ENCODE measurements at places on chromosomes 2 and 18.
A peak's percentile ranks its signal among the peaks of the same experiment; 100 is the strongest.

- DNase-seq, result no peak
These were observed 826.2 kb upstream of the DDX18 start for GRCh38 chr2:116988303-116988702.

DNA sequence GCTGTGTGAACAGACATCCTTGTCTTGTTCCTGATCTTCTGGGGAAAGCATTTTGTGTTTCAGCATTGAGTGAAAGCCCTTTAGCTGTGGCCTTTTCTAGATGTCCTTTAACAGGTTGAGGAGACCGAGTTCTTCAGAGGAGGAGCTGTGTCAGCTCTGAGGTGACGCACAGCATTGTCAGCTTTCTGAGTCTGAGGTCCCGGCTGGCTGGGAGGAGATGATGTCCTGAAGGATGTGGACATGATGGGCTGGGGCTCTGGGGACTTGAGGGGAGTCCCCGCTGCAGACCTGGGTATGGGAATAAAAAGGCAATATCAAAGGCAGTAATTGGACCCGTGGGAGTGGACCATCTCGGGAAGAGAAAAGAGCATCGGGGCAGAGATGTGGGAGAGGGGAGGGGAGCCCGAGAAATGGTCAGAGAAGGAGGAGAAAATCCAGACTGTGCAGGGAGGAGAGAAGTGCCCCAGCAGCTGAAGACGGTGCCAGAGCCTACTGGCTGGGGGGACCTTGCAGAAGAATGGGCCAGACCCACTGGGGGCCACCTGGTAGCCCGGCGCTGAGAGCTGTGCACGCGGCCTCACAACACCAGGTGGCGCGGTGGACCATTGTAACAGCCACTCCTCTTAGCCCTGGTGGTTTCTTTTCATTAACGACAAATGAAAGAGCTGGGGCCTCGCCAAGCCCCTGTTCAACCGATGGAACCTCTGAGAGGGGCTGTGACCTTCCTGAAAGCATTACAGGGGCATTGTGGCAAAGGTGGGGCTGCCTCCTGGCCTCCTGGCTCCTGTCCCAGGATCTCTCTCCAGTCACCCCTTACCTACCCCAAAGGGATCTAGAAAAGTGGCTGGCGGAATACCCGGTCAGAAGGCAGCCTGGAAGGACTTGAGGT lies 61.6 kb downstream of the ST3GAL5 start:
- DNase-seq, result peak; percentile 54

DNA sequence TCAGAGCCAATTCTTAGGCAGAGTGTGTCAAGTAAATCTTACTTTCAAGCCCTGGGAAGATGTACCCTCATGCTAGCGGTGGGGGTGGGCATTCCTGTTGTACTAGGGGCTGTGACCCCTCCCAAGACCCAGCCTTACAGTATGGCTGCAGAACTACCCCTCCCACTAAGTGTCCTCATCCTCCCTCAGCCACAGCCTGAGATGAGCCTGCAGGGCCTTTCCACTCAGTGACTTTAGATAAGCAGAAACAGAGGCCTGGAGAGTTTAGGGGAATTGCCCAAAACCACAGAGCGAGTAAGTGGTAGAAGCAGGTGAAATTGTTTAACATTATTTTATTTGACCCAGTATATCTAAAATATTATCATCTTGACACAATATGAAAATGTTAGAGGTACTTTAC lies 36.6 kb downstream of the TTC32 start:
- no peak for DNase-seq

GRCh38 chr18:49613141-49613640 lies 51.3 kb downstream of the LIPG start:
- DNase-seq, result no peak

DNA sequence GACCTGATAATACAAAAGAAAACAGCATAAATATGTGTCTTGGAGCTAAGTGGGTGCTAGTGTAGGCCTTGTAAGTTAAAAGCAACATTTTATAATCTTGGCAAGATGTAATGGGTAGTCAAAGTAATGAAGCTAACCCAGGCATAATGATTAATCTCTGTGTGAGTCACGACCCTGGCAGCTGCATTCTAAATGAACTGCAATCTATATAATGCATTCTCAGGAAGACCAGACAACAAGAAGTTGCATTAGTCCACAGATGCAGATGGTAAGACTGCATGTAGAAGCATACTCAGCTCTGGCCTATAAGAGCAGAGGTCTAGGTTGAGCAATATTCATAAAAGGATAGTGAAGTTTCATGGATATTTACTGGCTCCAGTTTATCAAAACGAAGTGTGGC lies 85.6 kb upstream of the ETAA1 start:
- DNase-seq, result no peak

DNA sequence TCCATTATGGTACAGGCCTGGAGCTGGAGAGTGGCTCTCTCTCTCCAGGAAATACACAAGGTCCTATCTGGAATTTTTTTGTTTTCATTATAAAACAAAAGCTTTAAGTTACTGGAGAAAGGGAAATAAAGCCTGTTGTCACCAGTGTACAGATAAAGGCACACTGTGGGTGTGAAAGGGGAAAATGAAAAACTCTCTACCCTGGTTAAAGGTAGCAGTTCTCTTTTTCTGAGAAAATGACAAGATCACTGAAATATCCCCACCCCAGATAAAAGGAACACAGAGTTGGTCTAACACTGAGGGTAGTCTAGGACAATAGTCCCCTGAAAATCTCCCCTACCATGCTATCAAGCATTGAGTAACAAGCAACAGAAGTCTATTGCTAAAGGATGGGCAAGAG lies 438.7 kb downstream of the MBD2 start:
- DNase-seq, result no peak

DNA sequence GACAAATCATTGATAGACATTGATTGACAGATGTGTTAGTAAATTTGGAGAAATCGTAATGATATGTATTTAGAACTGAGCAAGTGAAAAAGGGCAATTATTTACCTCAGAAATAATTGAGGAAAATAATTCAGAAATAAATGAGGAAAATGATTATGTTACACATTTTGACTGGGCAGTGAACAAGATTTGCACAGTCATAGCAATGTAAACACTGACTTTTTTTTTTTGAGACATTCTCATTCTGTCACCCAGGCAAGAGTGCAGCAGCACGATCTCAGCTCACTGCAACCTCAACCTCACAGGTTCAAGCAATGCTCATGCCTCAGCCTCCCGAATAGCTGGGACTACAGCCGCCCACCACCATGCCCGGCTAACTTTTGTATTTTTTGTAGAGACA lies 211.7 kb downstream of the SP3 start:
- DNase-seq, result no peak

- no peak for DNase-seq
These were observed 697 bp downstream of the ITGA4 start for GRCh38 chr2:181457741-181458425.

DNA sequence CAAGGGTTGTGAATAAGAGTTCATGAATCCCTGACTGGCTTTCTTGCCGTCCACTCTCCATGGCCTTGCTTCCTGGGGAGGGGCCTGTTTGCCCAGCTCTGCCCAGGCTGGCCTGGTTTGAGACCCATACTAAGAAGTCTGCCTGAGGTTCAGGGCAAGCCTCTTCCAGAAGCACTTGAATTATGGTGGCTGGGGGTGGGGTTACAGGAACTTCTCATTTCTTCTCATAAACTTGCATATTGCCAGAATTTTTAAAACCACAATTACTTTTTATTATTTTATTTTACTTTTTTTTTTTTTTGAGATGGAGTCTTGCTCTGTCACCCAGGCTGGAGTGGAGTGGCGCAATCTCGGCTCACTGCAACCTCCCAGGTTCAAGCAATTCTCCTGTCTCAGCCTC lies 42.0 kb downstream of the GORASP2 start:
- no peak for DNase-seq

GRCh38 chr2:77325395-77325794 lies 196.8 kb downstream of the LRRTM4 start:
- no peak for DNase-seq

- DNase-seq, result no peak
These were observed 3.6 kb upstream of the AQP4 start for GRCh38 chr18:26868968-26869586.

DNA sequence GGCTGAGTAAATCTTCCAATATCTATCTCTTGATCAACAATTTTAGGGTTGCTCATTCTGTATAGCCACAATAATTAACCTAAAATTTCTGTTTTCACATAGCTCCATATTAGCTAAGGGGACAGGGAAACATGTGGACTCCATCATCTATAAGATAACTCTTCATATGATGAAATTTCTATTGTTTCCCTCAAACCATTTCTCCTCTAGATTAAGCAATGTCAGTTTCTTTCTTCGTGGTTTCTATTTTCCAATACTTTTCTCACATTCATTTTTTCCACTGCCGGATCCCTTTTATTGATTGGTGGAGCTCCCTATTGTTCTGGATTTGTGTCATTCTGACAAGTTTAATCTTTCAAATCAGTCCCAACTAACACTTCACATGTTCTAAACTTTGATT lies 1221.3 kb upstream of the ZEB2 start:
- no peak for DNase-seq

DNA sequence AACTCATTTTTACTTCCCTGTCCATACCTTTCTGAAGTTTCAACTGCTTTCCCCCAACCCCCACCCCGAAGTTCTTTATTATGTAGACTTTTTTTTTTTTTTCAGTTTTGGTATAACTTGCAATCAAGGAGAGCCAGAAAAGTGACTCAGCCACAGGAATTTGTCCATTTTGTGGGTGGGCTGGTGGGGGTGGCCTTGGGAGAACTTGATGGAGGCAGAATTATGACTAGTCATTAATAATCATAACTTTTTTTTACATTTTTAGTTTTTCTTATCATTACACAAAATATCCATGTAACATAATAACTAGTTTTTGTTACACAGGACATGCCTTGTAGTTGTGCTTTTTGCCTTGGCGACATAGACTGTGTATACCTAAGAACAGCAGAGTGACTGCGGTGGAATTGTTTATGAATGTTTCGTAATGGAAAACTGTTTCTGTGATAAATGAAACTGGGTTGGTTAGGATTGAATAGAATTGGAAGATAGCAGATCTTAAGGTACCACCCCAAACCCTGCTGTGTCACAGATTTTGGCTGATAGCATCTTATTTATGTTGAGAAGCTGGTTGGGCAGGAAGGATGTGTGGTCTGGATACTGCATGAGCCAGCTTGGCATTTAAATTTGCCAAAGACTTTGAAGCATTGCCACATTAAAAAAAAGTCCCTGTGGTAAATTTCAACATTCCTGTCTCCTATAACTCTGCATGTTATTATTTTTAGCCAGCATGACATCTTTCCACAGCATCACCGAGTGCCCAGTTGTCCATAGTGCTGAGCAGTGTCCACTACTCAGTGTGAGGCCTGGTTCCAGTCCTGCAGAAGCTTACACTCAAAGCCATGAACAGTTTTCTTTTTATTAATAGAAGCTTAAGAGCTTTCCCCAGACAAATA lies 30.7 kb downstream of the LYPD6B start:
- DNase-seq, result peak; percentile 55

GRCh38 chr2:207514451-207514850 lies 15.3 kb upstream of the CREB1 start:
- DNase-seq, result no peak

- DNase-seq, result no peak
These were observed 996.2 kb upstream of the FANCL start for GRCh38 chr2:59237311-59237710.

DNA sequence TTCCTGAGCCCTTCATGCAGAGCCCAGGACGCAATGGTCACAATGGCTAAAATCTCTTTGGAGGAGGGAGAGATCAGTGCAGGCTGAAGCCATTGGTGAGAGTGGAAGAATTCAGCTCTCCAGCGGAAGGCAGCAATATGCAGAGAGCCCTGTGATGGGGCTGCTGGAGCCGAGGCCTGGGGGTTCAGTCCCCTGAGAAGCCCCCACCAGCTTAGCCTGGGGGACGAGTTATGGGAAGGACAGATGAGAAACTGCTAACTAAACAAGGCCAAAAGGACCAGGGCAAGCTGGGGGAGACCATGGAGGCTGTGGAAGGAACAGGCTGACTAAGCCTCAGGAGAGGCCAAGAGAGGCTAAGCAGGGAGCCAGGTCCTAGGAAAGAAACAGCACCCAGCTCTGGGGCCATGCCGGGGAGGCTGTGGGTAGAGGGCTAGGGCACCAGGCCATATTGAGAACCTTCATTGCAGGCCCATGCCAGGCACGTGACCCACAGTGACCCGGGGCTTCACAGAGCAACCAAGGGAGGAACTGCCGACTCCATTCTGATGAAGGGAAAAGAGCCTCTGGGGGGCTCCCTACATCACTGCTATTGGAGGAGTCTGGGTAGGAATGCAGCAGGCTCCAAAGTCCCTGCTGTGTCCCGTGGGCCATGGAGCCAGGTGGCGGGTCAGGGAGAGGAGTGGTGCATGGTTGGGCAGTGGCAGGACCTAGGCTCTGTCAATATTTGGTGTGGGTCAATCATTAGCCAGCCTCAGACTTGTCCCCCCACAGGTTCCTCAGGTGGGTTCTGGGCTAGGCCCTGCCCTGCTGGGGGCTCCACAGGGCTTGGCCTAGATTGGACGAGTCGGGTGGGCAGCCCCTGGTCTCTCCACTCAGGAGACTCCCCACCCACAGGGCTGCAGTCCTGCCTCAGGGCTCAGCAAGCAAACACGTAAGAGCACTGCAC lies 19.8 kb downstream of the PROC start:
- no peak for DNase-seq

DNA sequence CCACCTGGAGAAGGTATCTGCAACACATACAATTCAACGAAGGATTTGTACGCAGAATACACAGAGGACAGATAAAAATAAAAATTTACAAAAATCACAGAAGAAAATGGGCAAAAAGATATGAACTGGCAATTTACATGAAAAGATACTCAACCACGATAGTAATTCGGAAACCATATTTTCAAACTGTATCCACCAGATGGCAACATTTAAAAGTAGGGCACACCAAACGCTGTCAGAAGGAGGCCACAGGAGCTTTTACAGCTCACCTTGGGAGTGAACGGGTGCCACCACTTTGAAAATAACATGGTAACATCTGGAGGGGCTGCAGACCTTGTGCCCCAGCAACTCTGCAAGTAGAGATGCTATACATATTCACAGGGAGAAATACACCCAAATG lies 9.8 kb downstream of the KIF1A start:
- DNase-seq, result no peak

GRCh38 chr2:76450024-76450475 lies 739.3 kb upstream of the GCFC2 start:
- DNase-seq, result no peak

GRCh38 chr18:9865764-9866490 lies 19.8 kb upstream of the TXNDC2 start:
- no peak for DNase-seq

GRCh38 chr2:121588357-121588756 lies 57.7 kb downstream of the RNU4ATAC start:
- DNase-seq, result no peak

DNA sequence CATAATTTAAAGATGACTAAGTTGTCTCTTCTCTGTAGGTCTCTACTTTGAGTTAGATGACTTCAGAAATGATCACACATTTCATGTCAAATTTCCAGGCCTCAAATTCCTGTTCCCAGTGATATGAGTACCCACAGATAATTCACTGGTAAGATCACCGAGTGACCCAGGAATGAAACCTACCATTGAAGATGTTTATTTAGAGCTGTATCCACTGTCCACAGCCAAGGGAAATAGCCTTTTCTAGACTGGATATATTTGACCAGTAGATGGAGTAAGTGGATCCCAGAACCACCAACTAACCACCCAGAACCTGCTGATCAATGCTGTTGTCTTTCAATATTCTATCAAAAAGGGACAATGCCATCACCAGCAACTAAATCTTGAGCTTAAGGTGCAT lies 238.8 kb downstream of the SLC8A1 start:
- DNase-seq, result no peak

GRCh38 chr18:62912885-62913284 lies 197.5 kb downstream of the PHLPP1 start:
- DNase-seq, result no peak
